Cortex of kidney (tissue), 1 donor: ENCODE measurements at places on chromosomes 6 and 20.

DNA sequence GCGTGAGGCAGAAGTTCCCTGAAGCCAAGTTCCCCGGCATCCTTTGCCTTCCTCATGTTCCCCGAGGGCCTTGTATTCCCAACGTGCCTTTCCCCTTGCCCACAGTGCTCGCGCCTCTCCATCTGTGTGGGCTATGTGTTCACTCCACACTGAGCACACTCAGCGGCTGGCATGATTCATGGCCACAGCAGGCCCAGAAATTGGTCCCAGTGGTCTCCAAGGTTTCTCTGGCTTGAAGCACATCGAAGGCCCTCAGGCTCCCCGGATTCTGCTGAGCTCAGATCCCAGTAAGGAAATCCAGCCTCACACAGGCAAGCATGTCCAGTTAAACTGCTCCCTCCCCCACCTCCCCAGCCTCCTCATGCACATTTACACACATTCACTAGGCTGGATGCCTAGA lies 123.6 kb downstream of the ISM1 start:
- DNase-seq, result no peak

DNA sequence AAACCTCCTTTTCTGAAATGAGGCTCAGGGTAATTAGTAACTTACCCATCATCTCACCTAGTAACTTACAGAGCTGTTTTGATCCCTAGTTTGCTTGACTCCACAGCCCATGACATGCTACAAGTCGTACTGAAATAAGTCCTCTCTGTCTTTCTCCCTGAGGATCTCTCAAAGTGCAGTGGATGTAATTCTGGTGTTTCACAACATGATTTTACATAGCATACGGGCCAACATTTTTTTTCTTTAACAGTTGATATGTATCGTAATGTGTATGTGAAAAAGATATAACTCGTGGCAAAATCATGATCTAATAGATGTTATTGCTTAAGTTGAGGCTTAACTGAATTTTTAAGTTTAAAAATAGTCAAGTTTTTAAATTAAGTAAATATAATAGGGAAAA lies 45.0 kb downstream of the TSHZ2 start:
- no peak for DNase-seq

DNA sequence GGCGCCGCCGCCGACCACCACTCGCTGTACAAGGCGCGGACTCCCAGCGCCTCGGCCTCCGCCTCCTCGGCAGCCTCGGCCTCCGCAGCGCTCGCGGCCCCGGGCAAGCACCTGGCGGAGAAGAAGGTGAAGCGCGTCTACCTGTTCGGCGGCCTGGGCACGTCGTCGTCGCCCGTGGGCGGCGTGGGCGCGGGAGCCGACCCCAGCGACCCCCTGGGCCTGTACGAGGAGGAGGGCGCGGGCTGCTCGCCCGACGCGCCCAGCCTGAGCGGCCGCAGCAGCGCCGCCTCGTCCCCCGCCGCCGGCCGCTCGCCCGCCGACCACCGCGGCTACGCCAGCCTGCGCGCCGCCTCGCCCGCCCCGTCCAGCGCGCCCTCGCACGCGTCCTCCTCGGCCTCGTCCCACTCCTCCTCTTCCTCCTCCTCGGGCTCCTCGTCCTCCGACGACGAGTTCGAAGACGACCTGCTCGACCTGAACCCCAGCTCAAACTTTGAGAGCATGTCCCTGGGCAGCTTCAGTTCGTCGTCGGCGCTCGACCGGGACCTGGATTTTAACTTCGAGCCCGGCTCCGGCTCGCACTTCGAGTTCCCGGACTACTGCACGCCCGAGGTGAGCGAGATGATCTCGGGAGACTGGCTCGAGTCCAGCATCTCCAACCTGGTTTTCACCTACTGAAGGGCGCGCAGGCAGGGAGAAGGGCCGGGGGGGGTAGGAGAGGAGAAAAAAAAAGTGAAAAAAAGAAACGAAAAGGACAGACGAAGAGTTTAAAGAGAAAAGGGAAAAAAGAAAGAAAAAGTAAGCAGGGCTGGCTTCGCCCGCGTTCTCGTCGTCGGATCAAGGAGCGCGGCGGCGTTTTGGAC lies 2.0 kb downstream of the SOX4 start:
- DNase-seq, result no peak

- no peak for DNase-seq
Measured at GRCh38 chr6:94464018-94464510, 1044.7 kb upstream of the EPHA7 start.

DNA sequence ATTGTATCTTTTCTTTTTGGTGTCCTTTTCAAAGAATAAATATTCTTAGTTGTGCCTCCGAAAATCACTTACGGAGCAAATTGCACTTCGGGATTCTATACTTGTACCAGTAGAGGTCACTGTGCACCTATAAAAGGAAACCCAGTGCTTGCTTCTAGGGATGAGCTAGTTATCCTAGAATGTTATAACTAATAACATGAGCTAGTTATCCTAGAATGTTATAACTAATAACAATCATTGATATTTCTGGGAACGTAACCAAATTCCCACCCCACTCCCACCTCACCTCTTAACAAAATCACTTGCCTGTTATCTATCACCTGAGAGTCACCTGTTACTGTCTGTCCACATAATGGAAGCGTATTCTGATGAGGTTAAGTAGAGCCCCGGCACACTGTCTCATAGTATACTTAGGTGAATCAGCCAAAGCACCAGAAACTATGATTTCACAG lies 126.9 kb upstream of the TIAM2 start:
- DNase-seq, result no peak

DNA sequence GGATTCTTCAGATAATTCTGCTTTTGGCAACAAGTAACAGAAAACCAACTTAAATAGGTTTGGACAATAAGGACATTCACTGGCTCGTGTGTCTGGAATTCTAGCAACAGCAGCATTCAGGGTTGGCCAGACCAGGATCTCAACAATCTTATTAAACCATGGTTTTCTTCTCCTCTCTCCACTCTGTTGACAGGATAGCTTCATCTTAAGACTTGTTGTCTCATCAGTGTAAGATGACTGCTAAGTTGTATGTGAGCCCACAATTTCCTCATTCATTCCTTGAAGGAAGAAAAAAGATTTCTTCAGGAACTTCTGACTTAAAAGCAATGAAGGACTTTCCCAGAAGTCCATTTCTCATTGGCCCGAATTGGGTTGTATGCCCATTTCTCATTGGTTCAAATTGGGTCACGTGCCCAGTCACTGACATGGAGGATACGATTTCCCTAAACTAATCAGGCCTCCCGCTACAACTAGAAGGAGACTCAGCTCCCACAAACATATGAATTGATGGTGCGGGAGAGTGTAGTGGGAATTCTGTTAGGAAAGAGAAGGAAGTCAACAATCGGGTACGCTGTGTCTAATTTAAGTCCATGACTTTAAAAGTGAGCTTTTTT lies 83.7 kb downstream of the SLC22A3 start:
- DNase-seq, result no peak

GRCh38 chr6:17086469-17086868 lies 15.4 kb upstream of the STMND1 start:
- no peak for DNase-seq

DNA sequence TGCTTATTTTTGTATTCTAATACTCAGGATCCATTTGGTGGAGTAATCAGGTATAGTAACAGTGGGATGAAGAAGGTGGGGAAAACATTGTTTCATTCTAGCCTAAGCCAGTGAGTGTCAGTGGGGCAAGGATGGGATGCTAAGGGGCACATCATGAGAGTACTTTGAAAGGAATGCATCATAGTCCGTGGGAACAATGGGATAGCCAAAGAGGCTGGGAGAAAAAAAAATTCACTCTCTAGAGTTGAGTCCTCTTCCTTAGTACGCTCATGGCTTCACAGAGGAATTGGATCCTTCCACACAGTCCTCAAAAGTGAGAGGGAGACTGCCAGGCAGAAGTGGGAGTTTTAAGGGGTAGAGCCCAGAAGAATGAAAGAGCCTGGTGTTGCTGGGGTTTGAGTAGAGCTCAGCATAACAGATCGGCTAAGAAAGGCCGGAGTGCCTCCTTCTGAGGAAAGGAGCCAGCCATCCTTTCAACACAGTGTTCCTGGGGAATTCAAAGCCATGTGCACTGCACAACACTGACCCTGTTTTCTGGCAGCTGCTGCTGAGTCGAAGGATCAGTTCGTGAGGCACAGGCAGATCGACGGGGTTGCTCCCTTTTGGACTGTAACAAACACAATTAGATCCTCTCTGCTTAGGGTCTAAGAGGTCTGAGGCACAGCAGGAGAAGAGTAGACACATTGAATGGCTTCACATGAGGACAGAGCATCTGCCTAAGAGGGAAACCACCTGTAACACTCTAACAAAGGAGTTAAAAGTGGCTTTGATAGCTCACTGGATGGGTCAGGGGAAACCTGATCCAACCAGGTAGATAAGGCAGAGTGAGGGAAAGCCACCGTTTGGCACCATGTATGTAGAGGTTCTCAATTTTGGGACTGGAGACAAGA lies 61.2 kb downstream of the ELOVL5 start:
- DNase-seq, result no peak

- DNase-seq, result no peak
Measured at GRCh38 chr20:60167812-60168211, 209.6 kb downstream of the CDH26 start.

DNA sequence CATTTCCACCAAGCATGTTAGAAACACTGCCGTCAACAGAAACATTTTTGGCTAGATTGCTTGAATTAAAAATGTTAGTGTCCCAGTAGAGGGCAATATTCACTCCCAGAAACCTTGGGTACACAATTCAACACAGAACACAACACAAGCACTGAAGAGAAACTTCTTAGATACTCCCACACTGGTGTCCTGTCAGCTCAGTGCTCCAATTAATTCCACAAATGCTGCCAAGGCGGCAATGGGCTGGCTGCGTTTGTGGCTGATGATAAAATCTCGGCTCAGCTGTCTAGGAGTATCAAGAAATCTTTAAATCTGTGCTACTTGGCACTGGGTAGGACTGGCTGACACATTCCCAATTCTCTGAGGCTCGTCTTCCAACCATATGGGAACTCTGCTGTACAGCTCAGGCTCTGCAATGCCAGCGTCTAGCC lies 39.3 kb downstream of the BEND3 start:
- no peak for DNase-seq

- DNase-seq, result no peak
Measured at GRCh38 chr6:78962448-78962847, 95.1 kb downstream of the IRAK1BP1 start.

GRCh38 chr6:11598687-11599086 lies 61.1 kb downstream of the TMEM170B start:
- DNase-seq, result no peak

DNA sequence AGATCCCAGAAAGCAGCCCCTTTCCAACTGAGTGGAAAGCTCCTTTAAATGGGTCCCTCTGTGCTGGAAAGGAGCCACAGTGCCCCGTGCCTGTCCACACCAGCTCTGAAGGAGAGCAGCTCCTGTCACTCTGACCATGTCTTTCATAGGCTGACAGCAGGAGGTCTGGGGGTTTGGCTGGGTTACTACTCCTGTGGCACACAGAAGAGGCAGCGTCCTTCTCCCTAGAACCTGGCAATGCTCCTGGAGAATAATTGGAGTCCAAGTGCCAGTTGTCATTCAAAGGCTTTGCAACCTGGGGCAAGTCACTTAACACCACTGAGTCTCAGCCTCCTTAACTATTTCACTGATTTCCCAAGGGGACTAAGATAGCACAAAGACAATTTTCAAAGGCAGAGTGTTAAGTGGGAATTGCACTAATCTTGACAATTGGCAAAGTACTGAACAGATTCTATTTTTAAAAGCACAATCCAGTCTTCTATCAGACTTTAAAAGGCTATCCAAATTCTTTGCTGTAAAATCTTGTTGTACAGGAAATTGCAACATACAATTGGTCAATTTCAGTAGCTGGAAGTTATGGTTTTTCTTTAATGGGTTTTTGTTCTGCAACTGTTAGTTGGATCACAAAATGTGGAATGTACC lies 457.2 kb downstream of the KIF16B start:
- DNase-seq, result no peak

GRCh38 chr6:72819609-72820008 lies 197.7 kb downstream of the KCNQ5 start:
- no peak for DNase-seq

GRCh38 chr20:35055445-35056276 lies 36.9 kb downstream of the TRPC4AP start:
- DNase-seq, result no peak

DNA sequence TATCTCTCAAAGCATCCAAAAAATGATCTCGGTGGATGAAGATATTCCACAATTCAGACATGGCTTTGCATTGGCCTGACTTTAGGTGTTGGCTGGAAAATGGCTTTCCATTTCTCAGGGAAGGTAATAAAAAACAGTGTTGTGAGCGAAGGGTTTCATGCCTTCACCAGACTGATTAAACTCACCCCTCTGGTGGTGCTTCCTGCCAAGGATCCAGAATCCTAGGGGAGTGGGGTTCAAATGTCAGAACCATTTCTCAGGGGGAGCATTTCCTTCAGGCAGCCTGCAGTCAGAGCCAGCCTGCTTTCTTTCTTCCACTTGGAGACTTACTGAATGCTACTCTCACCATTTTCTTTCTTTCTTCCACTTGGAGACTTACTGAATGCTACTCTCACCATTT lies 45.7 kb upstream of the SMIM28 start:
- no peak for DNase-seq

DNA sequence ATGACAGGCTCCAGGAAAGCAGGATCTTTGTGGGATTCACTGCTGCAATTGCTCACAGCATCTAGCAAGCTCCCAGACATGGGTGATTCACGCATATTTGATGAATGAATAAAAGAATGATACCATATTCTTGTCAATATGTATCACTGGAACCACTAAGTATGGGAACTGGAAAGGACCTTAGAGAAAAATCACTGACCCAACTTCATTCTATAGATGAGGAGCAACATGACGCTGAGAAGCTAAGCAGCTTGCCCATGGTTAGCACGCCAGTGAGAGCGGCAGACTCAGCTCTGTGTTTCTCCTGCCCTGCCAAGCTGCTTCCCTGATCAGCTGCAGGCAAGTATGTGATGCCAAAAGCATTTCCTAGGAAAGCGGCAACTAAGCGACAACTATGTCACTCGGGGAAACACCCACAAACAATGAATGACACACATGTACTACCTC lies 66.8 kb downstream of the PPP1R3G start:
- no peak for DNase-seq

DNA sequence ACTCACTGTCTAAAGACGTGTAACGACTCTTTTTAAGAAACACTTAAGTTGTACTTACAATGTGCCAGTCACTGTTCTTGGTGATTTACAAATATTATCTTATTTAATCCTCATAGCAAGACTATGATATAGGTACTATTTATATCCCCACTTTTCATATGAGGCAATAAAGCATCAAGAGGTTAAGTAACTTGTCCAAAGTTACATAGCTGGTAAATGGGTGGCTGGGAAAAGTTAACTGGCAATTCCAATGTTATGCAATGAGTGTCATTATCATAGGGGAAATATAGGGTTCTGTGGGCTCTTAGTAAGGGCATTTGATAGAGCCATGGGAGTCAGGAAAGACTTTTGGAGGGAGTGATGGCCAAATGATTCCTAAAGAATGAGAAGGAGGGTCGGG lies 21.4 kb upstream of the RIPOR2 start:
- no peak for DNase-seq

- DNase-seq, result no peak
Measured at GRCh38 chr6:151847064-151847463, 39.6 kb downstream of the ESR1 start.

- DNase-seq, result no peak
Measured at GRCh38 chr20:47165376-47165865, 191.1 kb downstream of the ZMYND8 start.
